ENCODE measurements at places on chromosomes 1 and 21.
A peak's percentile ranks its signal among the peaks of the same experiment; 100 is the strongest.

DNA sequence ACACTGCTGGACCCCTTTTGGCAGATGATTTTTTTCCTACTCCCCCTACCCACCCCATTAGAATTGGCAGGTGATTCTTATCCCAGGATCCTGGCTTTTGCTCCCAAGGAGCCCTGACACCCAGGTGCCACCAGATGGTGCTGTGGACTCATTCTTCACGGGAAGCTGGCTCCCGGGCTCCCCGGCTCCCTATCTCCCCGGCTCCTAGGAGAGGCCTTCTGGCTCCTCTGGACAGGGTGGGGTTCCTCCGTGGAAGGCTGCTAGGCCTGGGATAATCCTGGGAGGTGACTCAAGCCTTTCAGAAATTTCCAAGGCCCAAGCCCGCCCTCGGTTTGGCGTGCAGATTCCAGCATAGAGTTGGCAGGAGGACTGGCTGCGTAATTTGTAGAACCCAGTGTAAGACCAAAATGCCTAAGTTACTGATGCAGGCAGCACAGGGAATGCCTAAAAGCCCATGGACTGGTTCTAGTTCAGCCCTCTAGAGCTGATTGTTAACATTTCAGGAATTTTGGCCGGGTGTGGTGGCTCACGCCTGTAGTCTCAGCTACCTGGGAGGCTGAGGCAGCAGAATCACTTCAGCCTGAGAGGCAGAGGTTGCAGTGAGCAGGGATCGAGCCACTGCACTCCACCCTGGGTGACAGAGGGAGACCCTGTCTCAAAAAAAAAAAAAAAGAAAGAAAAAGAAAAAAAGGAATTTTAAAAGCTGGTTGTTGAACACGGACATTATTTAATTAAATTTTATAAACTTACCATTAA is 6.8 kb upstream of the BSDC1 start:
- peak; percentile 61 for DNase-seq

- peak; percentile 40 for DNase-seq
Measured at GRCh38 chr1:22018583-22019559, 17.4 kb downstream of the CELA3A start.

- DNase-seq, result no peak
Measured at GRCh38 chr1:210347112-210347511, 18.4 kb downstream of the HHAT start.

DNA sequence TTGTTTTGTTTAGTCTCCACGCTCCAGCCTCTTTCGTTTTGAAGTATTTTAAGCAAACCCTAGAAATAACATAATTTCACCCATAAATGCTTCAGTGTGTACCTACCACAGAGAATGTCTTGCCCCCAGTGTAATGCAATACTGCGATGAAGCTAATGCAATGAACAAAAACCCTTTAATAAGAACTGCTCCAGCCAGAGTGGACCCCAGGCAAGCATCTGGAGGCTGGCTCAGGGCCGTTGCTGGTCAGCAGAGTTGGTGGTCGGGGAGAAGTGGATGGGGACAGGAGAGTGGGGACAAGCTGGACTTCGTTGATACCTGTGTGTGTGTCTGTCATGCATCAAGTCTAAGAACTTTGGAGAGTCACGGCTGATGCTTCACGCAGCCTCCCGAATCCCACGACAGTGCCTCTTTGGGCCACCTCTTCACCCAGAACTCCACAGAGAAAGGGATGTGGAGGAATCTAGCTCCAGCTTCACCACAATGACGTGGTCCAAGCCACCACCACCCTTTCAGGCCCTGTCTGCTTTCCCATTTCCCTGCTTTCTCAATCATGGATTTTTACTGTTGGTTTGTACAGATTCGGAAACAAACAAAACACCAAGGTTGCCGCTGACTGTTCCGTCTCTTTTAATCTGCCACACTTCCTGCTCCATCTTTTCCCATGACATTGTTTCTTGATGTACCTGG is 108.6 kb upstream of the ERRFI1 start:
- DNase-seq, result no peak

- no peak for DNase-seq
Measured at GRCh38 chr1:154186852-154187501, 4.9 kb downstream of the TPM3 start.

DNA sequence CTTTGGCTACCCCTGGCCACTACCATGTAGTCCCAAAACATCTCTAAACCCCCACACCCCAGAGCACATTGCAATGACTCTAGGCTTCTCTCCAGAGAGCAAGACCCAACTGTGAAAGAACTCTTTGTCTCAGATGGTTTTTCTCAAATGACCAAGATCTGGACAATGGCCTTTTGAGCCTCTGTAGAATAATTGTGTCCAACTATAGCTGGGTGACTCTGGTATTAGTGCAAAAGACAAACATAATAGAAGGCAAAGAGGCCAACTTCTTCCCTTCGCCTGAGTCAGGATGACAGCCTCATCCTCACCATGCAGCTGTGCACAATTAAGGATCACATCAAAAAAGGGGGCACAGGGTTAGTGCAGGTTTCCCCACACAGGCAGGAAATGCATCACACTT is 139.6 kb downstream of the BRINP2 start:
- DNase-seq, result no peak

- peak; percentile 81 for DNase-seq
Measured at GRCh38 chr1:159869173-159869572, 6.7 kb upstream of the VSIG8 start.

GRCh38 chr1:160519642-160520435 is 3.2 kb downstream of the SLAMF6 start:
- DNase-seq, result peak; percentile 81

DNA sequence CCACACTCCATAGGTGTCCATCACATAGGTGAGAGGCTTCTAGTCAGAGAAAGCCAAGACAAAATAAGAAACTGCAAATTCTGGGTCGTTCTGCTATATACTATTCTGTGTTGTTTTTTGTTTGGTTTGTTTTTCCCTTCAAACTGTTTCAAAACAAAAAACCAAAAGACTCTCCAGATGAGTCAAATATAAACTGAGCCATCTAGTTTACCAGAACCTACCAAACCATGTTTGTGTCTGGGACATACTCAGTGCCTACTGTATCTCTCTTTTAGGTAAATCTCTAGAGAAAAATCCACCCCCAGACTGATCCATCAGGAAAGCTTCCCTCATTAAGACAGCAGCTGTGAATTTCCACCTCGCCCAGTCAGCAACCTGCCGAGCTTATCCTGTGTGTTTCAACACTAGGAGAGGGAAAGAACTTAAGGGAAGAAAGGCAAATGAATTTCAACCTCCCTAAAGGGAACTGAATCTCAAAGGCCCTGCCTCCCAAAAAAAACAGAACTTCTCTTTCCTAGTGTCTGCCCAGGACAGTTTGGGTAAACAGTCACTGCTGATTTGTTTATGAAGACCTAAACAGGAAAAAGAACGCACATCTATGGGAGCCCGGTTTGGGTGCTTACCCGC is 17.2 kb downstream of the PPT1 start:
- DNase-seq, result no peak

GRCh38 chr1:34970829-34971228 is 14.3 kb downstream of the TMEM35B start:
- DNase-seq, result peak; percentile 71

- no peak for DNase-seq
Measured at GRCh38 chr1:168907786-168908348, 178.9 kb upstream of the DPT start.

GRCh38 chr1:231871878-231872277 is 245.3 kb downstream of the DISC1 start:
- no peak for DNase-seq

- no peak for DNase-seq
Measured at GRCh38 chr1:15117671-15118325, 35.7 kb upstream of the TMEM51 start.

GRCh38 chr1:204837440-204838084 is 33.1 kb upstream of the NFASC start:
- peak; percentile 33 for DNase-seq

- no peak for DNase-seq
Measured at GRCh38 chr1:207935166-207935583, 24.2 kb upstream of the CD34 start.

DNA sequence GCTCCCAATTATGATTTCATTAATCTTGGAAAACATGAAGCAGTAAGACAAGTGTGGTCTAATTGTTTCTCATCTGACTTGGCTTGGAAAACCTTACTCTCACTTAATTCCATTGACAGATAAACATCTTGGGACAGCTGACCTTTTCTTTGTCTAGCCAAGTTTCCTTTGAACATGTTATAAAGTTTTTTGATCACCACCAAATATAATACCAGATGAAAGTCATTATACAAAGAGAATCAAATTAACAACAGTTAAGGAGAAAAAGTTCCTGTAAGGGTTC is 50.2 kb downstream of the ALG14 start:
- no peak for DNase-seq

- no peak for DNase-seq
Measured at GRCh38 chr1:185693654-185694053, 40.5 kb upstream of the HMCN1 start.

DNA sequence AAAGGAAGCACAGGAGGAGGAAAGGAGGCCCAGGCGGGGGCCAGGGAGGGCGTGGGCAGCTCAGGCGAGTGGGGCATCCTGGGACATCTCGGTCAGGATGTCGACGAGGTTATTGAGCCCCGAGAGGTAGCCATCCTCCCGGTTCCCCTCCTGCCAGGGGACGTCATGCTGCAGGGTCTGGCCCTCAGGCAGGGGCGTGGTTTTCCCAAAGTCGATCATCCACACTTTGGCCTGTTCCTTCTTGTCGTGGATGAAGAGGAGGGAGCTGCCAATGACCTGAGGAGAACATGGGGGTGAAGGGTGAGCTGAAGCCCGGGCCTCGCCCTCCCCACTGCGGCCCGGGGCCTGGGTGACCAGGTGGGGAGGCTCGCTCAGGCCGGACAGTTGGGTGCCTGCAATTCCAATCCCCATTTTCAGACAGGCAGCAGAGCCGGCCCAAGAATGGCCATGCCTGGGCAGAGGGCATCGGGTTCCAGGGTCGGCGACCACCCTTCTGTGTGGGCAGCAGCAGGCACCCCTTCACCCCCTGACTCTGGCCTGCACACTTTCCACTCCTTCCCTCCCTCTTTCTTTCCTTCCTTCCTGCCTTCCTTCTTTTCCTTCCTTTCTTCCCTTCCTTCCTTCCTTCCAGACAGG is 86.2 kb downstream of the STUM start:
- no peak for DNase-seq

DNA sequence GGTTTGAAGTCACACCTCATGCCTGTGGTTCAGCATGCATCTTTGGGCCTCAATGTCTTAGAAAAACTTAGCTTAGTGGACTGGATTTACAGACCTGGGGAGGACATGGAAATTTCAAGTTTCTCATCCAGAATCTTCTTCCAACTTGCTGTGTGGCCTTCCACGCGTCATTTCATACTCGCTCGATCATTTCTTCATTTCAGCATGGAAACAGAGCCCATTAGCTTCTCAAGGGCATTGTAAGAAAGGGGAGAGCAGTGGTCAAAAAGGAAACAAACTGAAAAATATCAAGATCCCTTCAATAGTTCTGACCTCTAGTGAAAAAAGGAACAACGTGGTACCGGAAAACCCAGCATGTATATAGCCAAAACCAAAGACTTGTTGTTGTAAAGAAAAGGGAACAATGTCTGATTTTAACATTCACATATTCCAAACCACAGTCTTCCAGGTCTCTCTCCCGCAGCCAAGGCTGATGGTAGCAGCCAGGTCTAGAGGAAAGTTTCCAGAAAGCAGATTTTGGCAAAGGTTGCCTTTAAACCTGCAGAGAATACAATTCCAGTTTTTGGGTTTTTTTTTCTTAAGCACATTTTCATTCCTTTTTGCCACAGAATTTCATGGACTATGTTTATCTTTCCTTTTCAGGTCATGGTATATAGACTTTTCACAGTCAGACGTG is 97.0 kb upstream of the CDC42BPA start:
- no peak for DNase-seq

GRCh38 chr1:197336571-197336970 is 68.5 kb downstream of the CRB1 start:
- no peak for DNase-seq

- no peak for DNase-seq
Measured at GRCh38 chr1:18407166-18408045, 73.3 kb upstream of the KLHDC7A start.

DNA sequence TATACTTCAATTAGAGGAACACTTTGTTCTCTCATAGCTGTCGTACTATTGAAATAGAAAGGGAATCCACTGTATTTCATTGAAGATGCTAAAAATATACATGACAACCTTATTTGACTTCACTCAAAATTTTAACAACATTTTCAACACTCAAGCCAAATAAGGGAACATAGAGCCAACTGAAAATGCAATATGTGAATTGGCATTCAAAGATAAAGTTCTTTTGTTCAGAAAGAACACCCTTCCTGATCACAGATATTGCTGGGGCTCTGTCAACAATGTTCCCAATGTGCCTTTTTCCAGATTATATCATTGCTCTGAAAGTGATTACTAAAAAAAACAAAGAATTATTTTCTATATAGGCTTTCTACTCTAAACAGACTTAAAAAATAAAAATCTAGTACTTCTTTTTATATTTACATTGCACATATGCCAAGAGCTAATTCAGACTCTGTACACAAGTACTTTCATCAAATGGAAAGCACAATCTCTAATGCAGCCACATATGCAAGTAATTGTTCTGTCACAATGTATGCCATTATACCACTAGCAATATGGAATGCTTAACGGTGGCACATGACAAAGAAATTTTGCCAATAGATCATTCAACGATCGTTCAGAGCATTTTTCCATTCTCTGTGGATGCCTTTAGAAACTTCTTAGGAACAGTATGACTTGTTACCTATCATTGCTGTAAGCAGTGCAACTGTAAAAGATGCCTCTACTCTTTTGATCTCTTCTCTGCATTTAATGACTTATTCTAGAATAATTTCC is 171.0 kb downstream of the EIF4G3 start:
- DNase-seq, result no peak

DNA sequence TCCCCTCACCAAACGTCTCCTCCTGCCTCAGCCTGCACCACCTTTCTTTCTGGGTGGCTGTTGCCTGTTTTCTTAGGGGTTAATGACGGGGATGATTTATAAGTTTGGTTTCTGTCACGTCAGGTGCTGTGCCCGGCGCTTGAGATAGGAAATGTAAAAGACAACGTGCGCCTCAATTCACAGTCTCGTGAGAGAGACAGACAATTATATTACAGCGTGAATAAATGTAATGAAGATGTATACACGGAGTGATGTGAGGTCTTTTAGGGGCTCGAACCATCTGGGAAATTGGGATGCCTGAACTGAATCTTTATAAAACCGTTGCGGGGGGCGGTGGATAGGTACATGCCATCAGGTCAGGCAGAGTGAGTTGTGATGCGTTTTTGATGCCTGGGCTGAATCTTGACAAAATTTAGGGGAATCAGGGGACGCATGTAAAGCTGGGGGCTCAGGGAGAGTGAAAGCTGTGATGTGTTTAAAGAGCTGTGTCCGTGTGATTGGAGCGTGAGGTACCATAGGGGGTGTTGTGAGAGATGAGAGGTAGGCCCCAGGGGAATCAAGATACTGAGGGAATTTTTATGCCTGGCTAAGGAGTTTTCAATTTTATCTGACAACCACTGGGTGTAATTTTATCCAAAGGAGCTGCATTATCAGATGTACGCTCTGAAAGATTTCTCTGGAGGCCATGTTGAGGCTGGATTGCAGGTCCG is 831 bp downstream of the TIPRL start:
- DNase-seq, result peak; percentile 14

GRCh38 chr1:226571893-226572292 is 23.3 kb downstream of the STUM start:
- DNase-seq, result no peak

Data from SW480 (cell line).